ENCODE measurements at places on chromosomes 1 and 21. TPM values are rescaled to one million over a fixed set of nuclear protein-coding genes. Genes with fewer than 3 reads are reported as not detected.

- DNase-seq: no peak
Observed at GRCh38 chr1:113279776-113280391, 110.4 kb upstream of the MAGI3 start.

- DNase-seq: no peak
Observed at GRCh38 chr1:238223076-238223640, 332.4 kb upstream of the ZP4 start.

GRCh38 chr1:61287014-61287413 lies 204.7 kb downstream of the NFIA start:
- DNase-seq: no peak

GRCh38 chr21:40717028-40717427 lies 129.9 kb downstream of the DSCAM start:
- no peak for DNase-seq

DNA sequence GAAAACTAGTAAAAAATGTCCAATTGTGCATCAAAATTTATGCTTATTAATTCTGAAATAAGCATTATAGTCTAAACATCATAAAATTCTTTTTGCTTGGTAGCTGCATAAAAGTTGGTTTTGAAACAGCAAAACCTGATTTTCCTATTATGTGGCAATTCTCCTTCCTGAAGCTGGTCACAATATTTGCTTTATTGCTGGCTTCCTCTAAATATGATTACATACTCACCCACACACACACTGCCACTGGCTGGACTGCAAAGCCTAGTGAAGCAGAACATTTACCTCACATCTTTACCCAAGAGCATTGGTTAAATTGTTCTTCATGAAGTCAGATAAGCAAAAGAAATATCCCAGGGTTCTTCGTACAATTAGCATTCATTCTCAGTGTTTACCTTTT lies 103.0 kb downstream of the NR5A2 start:
- DNase-seq: no peak

DNA sequence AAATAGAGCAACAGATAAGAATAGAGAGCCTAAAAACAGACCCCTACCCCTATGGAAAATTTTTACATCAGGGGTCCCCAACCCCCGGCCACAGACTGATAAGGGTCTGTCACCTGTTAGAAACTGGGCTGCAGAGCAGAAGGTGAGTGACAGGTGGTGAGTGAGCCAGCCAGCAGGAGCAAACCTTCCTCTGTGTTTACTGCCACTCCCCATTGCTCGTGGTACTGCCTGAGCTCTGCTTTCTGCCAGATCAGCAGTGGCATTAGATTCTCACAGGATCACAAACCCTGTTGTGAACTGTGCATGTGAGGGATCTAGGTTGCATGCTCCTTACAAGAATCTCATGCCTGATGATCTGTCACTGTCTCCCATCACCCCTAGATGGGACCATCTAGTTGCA lies 174.1 kb downstream of the FOXD2 start:
- DNase-seq: peak; percentile 14

GRCh38 chr1:118947003-118947765 lies 41.0 kb downstream of the TBX15 start:
- DNase-seq: no peak

GRCh38 chr1:200893411-200893901 lies 1.2 kb upstream of the INAVA start:
- DNase-seq: no peak

GRCh38 chr1:178311164-178311563 lies 185.6 kb downstream of the CLEC20A start:
- no peak for DNase-seq

S100A7 gene
- not detected for total RNA-seq

Data from mesothelial cell of epicardium (in vitro differentiated cells).